ENCODE measurements at places on chromosomes 1 and 21.

- DNase-seq: no peak
These were observed 30.8 kb downstream of the RNF19B start for GRCh38 chr1:32933742-32934322.

DNA sequence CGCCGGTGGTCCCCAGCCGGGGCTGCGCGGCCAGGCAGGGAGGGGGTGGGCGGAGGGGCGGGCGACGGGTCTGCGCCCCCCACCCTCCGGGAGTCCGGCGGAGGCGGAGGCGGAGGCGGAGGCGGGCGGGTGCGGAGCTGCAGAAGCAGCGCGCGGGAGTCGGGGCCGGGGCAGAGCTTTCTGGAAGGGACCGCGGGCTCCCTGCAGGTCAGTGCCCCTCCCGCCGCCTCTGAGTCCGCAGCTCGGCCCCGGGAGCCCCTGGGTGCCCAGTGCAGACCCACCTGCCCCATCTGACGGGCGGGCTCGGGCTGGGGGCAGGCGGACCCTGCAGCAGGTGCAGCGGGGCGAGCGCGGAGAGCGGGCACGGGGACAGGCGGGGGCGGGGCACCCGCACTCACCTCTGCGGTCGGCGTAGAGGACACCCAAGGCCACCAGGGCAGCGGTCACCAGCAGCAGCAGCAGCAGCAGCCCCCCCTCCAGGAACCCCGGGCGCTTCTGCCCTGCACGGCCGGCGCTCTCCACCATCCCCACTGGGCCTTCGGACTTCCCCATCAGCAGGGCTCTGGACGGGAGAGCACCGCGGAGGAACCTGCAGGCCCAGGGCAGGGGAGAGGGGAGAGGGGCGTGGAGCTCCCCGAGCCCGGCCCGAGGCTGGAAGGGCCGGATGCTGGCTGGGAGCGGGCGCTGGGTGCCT lies 3.7 kb downstream of the MMEL1 start:
- DNase-seq: no peak

DNA sequence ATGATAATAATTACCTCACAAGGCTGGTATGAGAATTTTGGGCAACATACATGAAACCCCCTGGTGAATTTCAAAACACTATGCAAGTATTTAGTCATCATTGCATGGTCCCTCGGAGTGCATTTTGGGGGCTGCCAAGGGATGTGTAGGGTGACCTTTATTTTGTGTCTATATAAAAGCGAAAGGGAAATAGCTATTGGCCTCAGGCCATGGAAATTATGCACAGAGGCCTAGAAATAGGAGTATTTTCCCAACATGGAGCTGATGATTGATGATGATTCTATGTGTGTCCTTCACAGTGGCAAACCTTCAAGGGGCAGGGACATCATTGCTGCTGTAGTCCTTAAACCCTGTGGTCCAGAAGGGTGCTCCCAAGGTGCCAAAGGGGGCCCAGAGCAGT lies 265.5 kb downstream of the ST6GALNAC3 start:
- DNase-seq: no peak

DNA sequence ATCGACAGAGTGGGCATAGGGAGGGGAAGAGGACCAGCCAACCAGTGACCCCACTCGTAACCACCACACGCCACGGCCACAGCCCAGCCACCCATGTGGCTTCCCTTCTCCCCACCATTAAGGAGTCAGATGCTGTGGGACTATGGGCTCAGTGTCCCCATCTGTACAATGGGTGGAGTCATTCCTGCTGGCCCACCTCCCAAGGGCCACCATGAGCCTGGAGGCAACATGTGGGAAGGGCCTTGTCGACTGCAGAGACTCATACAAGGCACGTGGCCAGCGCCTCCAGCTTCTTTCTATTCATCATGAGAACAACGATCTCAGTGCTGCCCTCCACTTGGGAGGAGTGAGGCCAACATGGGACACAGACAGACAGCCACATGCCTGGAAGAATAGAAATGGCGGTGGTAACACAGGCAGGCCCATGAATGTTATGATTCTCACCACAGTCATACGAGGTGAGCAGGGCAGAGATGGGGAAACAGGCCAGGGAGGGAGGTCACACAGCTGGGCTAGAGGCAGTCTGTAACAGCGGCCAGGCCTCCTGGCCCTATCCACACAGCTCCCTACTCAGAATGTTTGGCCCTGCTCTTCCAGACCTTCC lies 16.1 kb downstream of the LRP8 start:
- DNase-seq: no peak

DNA sequence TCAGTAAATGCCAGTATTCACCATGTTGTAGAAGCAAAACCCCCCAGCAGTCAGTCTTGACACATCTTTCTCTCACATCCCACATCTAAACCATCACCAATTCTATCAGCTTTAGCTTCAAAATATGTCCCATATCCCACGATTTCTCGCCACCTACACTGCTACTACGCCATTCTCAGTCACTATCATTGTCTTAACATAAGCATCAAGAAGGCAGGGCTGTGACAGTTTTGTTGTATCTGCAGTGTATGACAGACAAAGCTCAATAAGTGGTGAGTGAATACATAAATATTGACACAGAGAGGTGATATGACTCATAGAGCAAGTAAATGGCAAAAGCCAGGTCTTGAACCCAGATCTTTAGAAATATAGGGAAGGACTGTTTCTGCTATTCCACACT lies 59.9 kb downstream of the JAK1 start:
- DNase-seq: no peak

DNA sequence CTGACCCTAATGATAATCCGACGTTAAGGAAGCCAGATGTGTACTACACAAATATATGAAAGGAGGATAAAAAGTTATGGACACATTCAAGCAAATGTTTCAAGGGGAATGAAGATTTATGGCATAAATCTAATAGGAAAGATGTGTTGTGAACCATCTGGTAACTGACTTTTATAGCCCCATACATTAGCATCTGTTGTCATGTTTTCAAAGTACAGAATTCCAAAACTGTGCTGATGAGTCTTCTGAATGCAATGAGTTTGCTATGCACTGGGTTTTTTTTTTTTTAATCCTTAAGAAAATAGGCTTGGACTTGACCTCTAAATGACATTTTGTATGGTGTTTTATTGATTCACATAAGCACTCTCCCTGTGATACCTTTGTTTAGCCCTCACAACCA lies 158.5 kb upstream of the ESRRG start:
- no peak for DNase-seq

DNA sequence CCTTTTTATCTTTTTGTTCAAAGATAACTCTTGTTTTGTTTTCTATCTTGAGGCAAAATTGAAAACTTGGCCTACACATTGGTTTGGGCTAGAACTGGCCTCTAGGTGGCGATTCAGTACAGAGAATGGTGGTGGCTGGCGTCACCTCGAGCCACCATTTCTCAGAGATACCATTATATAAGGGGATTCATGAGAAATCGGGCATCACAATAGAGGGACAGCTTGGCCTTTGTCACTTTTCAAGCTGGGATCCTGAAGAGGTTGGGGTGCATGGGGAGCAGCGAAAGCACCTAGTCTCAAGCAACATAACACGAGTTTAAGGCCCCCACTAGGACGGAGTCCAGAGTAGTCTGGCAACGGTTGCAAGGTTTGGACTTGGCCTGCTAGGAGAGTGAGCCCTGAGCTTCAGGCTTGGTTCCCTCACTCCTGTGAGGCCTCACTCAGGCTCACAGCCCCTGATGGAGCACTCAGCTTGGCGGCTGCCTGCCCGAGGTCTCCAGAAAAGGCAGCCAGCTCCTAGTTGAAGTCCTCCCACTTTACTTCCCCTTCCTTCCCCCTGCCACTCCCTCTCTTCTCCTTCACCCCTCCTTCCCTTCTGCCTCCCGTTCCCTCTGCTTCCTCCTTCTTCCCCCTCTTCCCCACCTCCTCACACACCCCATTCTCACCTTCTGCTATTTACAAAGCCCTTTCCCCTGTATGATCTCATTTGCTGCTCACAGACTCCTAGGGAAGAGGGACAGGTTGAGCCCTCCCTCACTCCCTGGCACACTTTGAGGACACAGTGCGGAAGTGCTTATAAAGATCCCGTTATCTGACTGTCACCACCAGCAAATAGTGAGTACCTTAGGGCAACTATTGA lies 67.8 kb downstream of the LRIG2 start:
- DNase-seq: peak; percentile 57

DNA sequence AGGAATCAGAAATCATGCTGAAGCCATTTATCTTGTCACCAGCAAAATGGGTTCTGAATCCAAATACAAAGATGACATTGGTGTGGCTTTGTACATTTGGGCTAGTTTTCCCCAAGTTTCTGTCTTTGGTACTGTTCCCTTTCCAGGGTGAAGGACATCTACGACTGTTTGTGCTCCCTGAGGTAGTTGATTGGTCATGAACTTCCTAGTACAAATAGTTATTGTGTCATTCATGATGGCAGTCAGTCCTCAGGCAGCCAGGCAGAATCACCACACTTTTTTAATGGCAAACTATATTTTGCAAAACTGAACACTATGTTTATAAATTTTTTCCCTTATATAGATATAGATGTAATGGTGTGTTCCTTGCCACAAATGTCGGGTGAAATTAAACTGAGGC lies 46.0 kb downstream of the CEP350 start:
- DNase-seq: no peak

DNA sequence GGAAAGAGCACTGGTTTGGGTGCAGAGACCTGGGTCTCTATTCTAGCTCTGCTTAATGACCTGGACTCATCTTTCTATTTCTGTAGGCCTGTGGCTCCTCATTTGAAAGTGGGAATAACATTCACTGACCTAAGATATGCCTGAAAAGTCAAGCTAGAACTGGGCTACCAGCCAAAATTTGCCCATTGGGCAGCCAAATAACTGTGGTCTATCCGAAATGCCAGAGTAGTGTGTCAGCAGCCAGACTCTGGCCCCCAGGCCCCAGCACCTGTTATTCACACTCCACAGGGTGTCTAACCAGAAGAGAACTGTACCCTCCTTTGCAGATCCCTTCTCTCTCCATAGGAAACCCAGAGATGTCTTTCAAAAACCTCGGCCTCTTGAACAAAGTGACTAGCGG lies 12.6 kb downstream of the DAB1 start:
- DNase-seq: no peak

GRCh38 chr1:87880764-87881163 lies 552.1 kb downstream of the LMO4 start:
- no peak for DNase-seq

GRCh38 chr1:38812981-38813380 lies 46.6 kb downstream of the RRAGC start:
- DNase-seq: no peak

DNA sequence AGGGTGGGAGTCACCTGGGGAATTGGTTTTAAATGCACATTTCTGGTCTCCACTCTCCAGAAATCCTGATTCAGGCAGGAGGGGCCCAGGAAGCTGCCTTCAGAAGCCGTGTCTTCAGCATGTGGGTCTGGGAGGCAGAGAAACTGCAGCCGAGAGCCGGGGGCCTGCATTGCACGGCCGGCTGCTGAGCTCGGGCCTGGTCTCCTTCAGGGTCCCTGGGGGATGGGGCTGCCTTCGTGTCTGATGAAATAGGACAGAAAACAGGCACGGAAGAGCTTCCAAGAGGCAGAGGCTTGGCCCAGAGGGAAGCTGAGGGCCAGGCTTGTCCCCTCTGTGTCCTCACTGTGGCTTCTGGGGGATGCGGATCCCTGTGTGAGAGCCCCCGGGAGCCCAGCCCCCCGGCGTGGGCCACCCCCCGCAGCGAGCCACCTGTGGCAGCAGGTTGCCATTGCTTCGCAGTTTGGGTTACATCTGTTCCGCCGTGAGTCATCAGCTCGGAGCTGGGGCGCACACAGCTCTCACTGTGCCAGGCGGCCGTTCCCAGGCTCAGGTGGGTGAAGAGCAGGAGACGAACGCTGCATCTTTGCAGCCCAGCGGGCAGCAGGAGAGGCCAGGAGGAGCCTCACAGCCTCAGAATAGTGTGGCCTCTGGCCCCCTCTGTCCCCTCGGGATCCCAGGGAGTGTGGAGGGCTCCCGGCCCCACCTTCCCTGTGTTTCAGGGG lies 72.4 kb downstream of the AJAP1 start:
- DNase-seq: no peak

GRCh38 chr1:29971703-29972102 lies 735.4 kb downstream of the PTPRU start:
- DNase-seq: no peak

- DNase-seq: no peak
These were observed 736.9 kb upstream of the ADAMTS5 start for GRCh38 chr21:27703791-27704190.

DNA sequence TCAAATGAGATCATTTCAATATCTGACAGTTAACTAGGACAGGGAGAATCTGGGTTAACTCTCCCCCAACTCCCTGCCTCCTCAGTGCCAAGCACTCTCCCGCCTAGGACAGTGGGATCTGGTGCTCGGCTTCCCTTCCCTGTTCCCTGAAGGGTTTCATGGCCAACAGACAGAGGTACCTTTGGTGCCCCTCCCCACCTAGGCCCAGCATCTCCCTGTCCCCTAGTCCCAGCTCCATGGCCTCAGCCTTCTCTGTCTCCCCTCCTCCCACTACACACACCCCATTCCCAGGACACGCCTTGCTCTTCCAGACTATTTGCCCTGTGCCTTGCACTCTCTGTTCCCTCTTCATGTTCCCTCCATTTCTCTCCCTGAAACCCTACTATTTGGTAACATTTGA lies 77.1 kb downstream of the CD247 start:
- DNase-seq: no peak

DNA sequence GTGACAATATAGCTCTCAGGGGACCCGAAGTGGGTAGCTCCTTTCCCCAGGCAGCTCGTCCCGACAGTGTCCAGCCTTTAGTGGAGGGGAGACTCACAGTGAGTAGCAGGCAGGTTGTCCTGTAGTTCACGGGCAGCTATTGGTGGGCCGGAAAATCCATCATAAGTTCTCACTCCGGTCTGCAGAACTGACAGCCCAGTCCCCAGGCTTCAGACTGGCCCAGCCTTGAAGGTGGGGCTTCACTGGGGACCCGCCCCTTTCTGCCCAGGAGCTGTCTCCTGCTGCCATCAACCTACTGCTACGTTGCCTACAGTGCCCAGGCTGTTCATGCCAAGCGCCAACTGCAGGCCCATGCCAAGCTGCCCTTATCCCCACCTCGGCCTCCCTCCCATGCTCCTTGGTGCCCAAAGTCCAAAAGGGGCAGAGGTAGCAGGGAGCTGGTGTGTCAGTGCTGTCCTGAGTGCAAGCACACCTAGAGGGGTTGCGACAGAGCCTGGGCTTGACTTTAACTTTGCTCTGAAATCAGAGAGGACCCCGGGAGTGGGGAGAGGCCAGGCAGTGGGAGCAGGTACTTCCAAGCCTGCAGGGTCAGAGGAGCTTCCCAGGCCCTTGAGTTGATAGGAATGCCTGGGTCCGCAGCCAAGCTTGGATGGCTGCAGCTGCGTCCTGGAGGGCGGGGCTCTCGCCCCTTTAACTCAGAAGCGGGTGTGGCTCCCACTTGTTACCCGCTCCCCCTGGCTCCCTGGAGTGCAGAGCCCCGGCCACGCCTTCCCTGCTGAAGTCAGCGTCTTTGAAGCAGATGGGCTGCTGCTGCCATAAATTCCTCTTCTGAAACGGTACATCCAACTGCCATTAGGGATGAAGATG lies 1144.3 kb upstream of the NCAM2 start:
- no peak for DNase-seq
